Stimulated activated CD8-positive, alpha-beta memory T cell treated with anti-CD3 and anti-CD28 coated beads, Interleukin-4, amount 100 ng/mL, for 1 hour (primary cell): ENCODE measurements at places on chromosomes 16 and 17.

DNA sequence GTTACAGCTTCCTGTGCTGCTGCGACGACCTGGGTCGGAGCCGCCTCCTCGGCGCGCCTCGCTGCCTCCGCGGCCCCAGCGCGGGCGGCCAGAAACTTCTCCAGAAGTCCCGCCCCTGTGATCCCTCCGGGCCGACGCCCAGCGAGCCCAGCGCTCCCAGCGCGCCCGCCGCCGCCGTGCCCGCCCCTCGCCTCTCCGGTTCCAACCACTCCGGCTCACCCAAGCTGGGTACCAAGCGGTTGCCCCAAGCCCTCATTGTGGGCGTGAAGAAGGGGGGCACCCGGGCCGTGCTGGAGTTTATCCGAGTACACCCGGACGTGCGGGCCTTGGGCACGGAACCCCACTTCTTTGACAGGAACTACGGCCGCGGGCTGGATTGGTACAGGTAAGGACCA, 746 bp downstream of the HS3ST2 start:
- DNase-seq, result no peak

DNA sequence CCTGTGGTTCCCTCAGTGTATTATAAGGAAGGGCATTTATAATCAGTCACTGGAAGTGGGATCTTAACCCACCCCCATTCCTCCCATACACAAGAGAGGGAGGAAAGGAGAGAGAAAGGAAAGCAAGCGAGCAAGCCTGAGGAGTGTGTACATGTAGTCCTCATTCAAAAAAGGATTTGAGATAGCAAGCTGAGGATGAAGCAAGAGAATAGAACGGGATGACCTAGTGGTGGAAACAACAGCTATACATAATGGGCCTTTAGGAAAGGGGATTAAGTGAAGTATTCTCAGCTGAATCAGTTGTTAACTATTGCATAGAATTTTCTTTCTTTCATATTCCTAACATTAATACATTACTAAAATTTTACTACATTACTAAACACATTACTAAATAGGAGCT, 281.4 kb downstream of the ZFHX3 start:
- no peak for DNase-seq

DNA sequence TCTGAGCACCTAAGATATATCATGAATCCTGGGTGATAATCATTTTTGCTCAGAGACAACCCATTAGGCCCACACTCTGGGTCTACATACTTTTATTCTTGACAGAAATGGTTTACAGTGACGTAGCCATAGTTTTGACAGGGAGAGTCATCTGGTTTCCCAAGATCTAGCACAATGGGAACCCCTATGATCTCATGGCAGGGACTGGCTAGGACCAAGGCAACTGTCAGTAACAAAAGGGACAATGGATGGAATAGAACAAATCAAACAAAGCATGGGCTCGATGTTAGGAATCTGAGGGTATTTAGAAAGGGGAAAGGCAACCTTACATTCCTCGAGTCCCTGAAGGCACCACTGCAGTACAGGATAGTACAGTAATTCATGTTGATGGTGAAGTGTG, 20.5 kb downstream of the CFAP97D1 start:
- DNase-seq, result no peak

GRCh38 chr16:83296505-83296904, 511.3 kb upstream of the HSBP1 start:
- no peak for DNase-seq

DNA sequence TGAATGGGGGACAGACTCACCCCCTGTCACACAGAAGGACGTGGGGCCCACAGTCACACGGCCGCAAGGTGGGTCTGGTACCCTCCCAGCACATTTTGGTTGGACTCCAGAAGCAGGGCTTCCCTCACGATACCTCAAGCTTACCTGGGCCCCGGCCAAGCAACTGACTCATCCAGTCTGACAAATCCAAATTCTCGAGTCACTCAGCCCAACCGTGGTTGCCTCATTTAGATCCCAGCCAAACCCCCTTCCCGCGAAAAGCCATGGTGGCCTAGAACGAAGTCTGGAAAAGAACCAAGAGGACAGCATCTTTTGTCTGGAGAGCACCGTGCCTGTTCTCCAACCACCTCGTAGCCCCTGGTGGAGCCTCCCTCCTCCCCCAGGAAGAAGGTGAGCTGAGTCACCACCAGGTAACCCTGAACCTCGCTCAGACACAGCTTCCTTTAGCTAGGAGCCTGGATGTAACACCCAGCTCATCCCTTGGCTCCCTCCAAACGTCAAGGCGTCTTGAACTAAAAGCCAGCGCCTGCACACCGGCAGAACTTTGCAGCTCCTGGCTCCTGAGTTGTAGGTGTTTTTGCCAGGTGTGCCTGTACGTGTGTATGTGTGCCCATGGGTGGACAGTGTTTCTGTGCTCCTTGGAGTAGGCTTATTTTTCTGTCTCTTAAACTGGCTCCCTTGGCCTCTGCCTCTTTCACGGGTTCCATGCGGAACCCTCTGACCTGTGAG, 78.9 kb downstream of the CMIP start:
- no peak for DNase-seq

- no peak for DNase-seq
Measured at GRCh38 chr17:21815352-21816063, 123.2 kb downstream of the KCNJ18 start.

- no peak for DNase-seq
Measured at GRCh38 chr17:69390795-69391501, 23.5 kb upstream of the MAP2K6 start.

DNA sequence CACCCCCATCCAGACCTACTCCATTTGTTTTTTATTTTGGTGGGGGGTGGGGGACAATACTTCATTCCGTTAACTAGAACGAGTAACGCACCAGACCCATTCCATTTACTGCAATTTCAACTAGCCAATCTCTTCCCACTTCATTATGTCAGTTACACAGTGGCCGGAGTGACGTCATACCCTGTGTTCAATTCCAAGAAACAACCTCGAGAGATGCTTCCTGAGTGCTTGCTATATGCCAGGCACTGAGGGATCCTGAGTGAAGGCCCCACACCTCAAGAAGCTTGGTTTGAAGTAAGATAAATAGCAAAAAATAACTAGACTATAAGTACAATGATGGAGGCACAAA, 9.1 kb upstream of the SIAH1 start:
- no peak for DNase-seq

DNA sequence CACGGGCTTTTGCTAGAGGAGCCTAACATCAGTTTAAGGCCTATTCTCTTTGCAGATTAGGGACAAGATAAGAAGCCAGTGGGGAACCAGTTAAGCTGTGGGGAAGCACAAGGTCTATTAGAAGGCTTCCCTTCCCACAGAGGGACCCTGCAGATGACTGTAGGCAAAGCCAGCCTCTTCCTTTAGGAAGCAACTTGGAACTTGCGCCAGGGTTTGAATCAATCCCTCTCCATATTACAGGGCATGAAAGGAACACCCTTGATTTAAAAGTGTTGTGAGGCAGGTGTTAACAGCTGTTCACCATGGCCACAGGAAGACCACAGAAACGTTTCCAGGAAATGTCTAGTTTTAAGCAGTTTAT, 77.3 kb downstream of the RPTOR start:
- no peak for DNase-seq

DNA sequence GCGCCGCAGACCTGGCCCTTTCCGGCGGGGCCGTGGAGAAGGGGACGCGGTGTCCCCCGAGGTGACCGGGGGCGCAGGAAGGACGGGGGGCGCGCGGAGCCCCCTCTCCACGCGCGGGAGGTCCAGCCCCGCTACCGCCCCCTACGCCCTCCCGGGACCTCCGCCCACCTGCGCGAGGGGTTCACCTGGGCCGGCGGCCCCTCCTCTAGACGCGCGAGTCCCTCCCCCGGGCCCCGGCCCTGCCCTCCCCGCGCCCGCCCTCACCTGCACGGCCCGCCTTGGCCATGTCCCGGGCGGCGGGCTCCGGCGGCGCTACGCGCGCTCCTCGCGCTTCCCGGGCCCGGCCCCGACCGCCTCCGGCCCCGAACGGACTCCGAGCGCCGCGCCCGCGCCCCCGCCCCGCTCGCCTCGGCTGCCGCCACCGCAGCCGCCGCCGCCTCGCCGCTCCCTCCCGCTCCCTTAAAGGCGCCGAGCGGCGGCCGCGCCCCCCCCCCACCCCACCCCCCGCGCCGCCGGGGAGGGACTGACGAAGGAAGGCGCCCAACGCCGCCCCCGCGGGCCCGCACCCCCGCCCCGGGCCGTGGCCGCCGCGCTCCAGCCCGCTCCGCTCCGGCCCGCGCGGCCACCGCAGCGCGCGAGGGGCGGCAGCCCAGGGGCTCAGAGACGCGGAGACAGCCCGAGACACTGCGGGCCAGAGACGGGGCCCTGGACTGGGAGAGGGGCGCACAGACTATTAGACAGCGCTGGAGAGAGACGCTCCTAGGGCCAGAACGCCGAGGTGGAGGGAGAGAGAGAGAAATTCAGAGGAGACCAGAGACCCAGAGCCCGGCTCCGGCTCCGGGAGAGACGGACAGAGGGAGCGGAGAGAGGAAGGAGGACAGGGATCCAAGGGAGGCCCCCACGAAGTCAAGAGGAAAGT, at the start of gene PITPNM3:
Gene PITPNM3, minus strand, starts transcription at position 435 of the 919 bp plus-strand sequence. Its CDS starts 149 bp downstream, at position 286.
- DNase-seq, result no peak

DNA sequence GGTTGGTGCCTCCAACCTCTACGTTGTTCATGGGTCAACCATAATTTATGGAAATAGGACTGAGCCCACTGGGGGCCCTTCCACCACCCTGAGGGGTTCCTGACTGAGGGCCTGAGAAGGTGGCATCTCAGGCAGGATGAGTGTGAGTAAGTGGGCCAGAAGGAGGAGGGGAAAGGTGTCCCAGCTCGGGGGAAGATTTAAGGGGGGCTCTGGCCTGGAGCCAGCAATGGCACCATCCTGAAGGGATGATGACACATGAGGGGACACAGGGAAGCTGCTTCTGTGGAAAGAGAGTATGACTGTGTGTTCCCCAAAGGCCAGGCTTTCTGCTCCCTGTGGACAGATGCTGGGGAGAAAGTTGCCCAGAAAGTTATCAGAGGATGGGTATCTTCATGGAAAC, 18.7 kb downstream of the MYL4 start:
- DNase-seq, result no peak

GRCh38 chr16:17304106-17304490, 166.7 kb downstream of the XYLT1 start:
- DNase-seq, result no peak

- DNase-seq, result no peak
Measured at GRCh38 chr16:4987580-4988374, 29.6 kb downstream of the SEC14L5 start.
